ENCODE measurements at places on chromosomes 13 and 19.

- DNase-seq = peak; percentile 17
Measured at GRCh38 chr13:21413013-21413412, 46.1 kb downstream of the ZDHHC20 start.

DNA sequence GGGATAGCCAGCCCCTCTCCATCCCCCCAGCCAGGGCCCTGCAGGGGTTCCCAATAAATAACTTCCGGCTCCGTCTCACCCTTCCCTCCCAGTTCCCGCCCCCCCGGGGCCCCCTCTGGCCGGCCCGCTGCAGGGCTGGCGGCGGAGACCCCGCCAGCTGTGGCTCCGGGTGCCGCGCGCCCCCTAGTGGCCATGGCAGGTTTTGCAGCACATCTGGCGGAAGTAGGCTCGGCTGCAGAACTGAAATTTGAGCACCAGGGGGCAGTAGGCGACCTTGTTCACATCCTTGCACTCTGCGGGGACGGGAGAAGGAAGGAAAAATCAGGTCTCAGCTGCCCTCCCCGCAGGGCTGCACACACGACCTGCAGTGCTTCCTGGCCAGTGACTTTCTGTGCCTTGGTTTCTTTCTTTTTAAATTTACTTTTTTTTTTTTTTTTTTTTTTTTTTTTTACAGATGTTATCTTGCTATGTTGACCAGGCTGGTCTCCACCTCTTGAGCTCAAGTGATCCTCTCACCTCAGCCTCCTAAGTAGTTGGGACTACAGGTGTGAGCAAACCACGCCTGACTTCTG lies 3.6 kb upstream of the MYO1F start:
- peak; percentile 66 for DNase-seq

GRCh38 chr13:110536006-110536693 lies 25.4 kb downstream of the RAB20 start:
- no peak for DNase-seq

DNA sequence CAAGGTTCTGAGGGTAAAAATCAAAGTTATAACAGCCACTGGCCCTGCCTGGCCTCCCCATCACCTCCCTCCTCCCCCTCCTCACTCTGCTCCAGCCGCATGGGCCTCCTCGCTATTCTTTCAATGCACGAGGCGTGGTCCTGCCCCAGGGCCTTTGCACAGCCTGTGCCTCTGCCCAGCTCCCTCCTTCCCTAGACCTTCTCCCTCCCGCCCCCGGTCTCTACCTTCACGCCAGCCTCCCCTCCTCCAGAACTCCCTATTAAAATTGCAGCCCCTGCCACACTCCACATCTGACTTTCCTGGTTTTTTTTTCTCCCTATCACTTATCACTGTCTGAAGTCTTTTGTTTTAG lies 3.3 kb downstream of the RAX2 start:
- DNase-seq = no peak

DNA sequence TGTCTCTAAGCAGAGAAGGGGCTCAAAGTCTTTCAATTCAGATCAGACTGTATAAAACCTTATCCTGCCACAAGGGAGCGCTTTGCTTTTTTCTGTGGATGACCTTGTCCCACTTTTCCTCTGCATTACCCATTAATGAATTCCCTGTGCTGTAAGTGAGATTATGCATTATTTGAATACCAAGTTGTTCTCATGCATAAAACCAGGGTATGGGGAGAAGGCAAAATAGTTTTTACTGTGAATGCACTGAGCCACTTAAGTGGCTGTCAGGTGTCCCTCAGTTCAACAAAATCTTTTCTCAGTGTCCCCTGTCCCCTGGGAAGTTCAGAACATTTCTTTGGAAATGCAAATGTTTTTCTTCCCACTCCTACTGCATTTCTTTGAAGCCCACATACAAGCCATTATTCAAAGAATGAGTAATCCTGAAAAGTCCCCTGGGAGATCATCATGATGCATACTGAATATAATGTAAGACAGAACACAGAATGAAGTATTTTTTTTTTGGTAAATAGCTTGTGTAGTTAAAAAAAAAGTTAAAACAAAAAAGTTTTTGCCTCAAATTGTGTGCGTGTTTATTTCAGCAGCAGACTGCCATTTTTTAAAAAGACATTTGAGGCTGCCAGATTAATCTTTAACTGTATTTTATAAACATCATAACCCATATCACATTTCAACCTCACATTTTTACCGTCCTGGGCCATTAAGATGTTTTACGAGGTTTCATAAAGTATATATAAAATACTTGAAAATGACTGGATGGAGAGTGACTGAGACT lies 506.7 kb upstream of the PCDH9 start:
- DNase-seq = peak; percentile 68

- no peak for DNase-seq
Measured at GRCh38 chr13:77372275-77372674, 45.4 kb upstream of the MYCBP2 start.

- no peak for DNase-seq
Measured at GRCh38 chr19:6861683-6862286, 25.6 kb upstream of the ADGRE1 start.

- DNase-seq = peak; percentile 96
Measured at GRCh38 chr19:8569066-8569771, 8.0 kb downstream of the MYO1F start.

DNA sequence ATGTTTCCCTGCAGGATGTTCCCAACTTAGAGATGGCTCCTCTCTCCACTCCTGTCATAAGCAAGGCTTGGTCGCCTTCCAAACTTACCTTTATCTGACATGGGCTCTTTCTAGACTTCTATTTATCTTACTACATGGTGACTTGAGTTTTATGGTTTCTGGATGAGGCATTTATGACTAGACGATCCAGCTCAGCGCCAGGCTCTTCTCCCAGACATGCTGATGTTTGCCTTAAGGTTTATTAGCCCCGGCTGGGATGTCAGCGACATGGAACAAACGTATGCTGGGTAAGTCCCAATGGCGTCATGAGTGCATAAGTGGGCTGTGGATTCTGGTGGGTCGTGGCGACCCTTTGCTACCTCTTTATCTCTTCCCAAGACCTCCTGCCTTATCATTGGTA lies 39.8 kb upstream of the SLC15A1 start:
- no peak for DNase-seq

GRCh38 chr13:112772929-112773328 lies 83.1 kb downstream of the ATP11A start:
- DNase-seq = no peak

DNA sequence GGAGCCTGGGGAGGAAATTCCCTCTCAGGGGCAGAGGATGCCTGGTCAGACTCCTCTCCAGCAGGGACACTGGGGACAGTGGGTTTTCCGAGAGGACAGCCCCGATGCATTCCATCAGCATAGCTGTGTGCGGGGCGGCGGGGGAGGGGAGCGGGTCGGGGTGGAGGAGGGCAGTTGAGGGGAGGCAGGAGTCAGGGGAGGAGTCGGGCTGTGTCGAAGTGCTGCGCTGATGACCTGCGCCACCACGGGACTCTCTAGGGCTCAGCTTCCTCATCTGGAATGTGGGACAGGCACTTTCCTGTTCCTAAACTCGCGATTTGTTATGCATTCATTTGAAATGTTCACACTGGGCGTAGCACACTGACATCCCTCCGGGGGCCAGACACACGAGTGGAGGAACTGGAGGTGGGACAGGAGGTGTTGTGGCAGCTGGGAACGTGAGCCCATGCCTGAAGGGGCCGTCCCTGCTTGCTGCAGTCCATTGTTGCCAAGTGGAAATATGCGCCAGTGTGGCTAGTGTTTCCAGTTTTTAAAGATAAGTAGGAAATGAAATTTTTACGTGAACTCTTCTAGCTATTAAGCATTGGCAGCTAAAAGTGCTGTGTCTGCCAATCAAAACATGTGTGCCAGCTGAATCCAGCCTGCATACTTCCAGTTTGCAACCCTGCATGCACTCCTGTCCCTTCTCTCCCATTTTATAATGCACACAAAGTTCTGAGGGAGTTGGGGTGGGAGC lies 43.3 kb downstream of the FLT1 start:
- no peak for DNase-seq

GRCh38 chr13:95604556-95604915 lies 40.0 kb downstream of the DZIP1 start:
- peak; percentile 18 for DNase-seq

Data from IMR-90 (cell line).